Stimulated activated naive B cell treated with anti-CD40 and anti-IgM and Interleukin-4, amounts not matched to agents 10 μg/mL and 1 μg/mL and 100 μg/mL, for 72 hours (primary cell): ENCODE measurements at places on chromosomes 4 and X.

- no peak for DNase-seq
- H3K4me1 ChIP-seq = no peaks in the 10 kb centered on the region
- peaks cover 3% of the 10 kb centered on the region for H3K27me3 ChIP-seq
- no peak overlapping the region for H3K4me3 ChIP-seq
- H3K36me3 ChIP-seq = no peaks in the 10 kb centered on the region
These were observed 114.7 kb downstream of the COX18 start for GRCh38 chr4:72954811-72955210.

DNA sequence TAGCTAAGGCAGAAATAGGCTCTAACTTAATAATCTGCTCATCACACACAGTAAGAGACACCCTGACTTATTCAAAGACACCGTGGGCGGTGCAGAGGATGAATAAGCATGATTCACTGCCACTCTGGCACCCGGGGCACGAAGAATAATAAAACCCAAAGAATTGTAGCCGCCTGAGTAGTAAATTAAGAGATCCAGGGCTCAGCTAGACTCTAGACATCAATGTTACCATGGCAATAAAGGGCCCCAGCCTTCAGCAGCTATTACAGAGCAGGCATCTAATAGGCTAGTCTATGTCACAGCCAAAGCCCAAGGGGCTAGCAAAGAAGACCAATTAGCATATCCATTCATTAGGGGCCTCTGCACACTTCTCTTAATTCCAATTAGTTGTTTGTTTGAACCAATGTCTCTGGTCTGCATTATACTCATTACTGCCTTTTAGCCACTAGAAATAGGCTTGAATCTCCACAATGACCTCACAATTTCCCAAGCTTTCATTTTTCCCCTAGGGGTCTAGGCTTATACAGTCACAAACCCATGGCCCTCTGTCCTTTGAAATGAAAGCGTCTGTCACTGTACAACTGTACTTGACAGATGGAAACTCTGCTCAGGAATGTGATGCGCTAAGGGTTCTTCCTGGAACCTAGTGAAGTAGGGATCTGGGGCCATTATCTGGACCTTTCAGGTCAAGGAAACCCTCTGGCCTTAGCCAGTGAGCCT lies 3.0 kb upstream of the ATP1B4 start:
- DNase-seq = no peak
- H3K27me3 ChIP-seq = peaks cover 11% of the 10 kb centered on the region
- no peak overlapping the region for H3K27ac ChIP-seq
- H3K4me1 ChIP-seq = peaks cover 6% of the 10 kb centered on the region

DNA sequence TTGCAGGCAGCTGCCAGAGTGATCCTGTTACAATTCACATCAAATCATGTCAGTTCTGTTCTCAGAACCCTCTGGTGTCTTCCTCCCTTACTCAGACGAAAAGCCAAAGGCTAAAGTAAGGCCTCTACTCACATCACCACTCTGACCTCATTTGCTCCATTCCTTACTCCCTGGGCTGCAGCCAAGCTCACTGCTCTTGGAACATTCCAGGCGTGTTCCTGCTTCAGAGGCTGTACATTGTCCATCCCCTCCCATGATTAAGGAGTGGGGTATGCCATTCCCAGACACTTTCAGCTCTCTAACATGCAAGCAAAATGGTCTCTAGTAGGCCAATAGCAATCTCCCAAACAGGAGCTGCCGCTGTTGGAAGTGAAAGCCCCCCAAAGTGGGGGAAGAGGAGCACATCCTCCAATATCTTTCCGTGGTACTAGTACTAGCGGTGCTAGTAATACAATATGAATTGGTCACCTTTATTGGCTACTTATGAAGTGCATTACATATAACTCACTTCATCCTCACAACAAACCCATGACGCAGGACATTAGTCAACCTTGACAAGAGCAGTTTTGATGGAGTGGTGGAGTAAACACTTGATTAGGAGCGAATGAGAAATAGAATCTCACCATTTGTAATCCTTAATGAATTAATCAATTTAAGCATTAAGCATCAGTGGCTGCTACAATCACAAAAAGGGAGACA lies 15.0 kb downstream of the GAB3 start:
- no peak overlapping the region for H3K4me3 ChIP-seq
- peaks cover 22% of the 10 kb centered on the region for H3K4me1 ChIP-seq
- DNase-seq = no peak
- no peaks in the 10 kb centered on the region for H3K27me3 ChIP-seq

DNA sequence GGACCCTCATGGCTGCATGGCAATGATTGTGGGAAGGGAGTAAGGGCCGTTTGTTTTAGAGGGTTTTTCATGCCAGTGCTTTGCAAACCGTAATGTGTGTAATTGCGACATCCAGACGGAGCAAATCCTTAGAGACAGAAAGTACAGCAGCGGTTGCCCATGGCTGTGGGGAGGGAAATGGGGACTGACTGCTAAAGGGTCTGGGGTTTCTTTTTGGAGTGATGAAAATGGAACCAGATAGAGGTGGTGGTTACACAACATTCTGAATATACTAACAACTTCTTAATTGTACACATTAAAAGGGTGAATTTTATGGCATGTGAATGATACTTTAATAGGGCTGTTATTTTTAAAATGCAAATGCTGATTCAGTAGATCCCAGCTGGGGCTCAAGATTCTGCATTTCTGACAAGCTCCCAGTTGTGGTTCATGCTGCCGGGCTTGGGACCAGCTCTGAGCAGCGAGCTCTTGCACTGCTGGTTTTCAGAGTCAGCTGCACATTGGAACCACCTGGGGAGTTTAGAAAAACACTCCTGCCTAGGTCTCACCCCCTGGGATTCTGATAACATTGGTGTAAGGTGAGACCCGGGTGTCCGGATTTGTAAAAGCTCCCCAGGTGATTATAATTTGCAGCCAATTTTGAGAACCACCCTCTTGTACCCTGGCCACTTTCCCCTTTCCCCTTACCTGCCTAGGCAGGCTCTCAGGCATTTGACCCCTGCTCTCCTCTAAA lies 47.7 kb downstream of the PRPS1 start:
- peaks cover 20% of the 10 kb centered on the region for H3K4me1 ChIP-seq
- peaks cover 5% of the 10 kb centered on the region for H3K36me3 ChIP-seq
- H3K4me3 ChIP-seq = peak overlapping the region; percentile 86
- DNase-seq = no peak

DNA sequence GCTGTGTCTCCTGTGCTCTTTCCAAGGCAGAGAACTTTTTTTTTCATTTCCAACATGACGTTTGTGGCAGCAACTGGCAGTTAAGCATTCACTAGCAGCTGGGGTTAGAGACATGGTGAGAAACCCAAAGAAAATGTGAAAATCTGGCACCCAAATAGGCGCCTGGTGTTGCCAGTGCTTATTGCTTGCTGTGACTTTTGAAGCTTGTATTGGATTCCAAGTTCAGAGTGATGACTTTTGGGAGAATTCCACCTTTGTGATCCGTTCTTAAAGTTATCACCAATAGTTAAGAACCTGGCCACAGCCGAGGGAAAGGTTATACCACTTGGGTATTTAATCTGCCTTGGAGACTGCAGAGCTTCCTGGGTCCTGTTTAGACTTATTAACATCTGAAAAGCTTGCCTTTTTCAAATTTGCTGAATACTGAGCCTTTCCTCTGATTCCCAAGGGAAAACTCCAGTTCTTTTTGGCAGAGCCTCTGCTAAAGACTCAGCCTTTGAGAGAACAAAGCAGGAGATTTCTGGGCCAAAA lies 101.0 kb downstream of the OPHN1 start:
- no peaks in the 10 kb centered on the region for H3K27me3 ChIP-seq
- H3K4me3 ChIP-seq = no peak overlapping the region
- no peaks in the 10 kb centered on the region for H3K36me3 ChIP-seq

- no peaks in the 10 kb centered on the region for H3K4me1 ChIP-seq
- H3K27ac ChIP-seq = no peak overlapping the region
- DNase-seq = no peak
- peaks cover 12% of the 10 kb centered on the region for H3K27me3 ChIP-seq
These were observed 212.8 kb downstream of the AFAP1 start for GRCh38 chr4:7726665-7727413.

GRCh38 chr4:74446193-74446868 lies 1.4 kb downstream of the AREG start:
- no peak overlapping the region for H3K27ac ChIP-seq
- no peaks in the 10 kb centered on the region for H3K4me1 ChIP-seq
- no peak for DNase-seq
- H3K4me3 ChIP-seq = peak overlapping the region; percentile 36
- no peaks in the 10 kb centered on the region for H3K27me3 ChIP-seq
- H3K36me3 ChIP-seq = peaks cover 12% of the 10 kb centered on the region

- no peaks in the 10 kb centered on the region for H3K27me3 ChIP-seq
- no peak overlapping the region for H3K4me3 ChIP-seq
- H3K27ac ChIP-seq = no peak overlapping the region
- H3K4me1 ChIP-seq = no peaks in the 10 kb centered on the region
These were observed 632.2 kb downstream of the SPOCK3 start for GRCh38 chr4:166602068-166602467.

- no peak for DNase-seq
- H3K4me3 ChIP-seq = no peak overlapping the region
- no peaks in the 10 kb centered on the region for H3K36me3 ChIP-seq
- no peak overlapping the region for H3K27ac ChIP-seq
- H3K27me3 ChIP-seq = peaks cover 5% of the 10 kb centered on the region
- H3K4me1 ChIP-seq = peaks cover 4% of the 10 kb centered on the region
These were observed 2.3 kb upstream of the METTL14 start for GRCh38 chr4:118682928-118683327.
